ENCODE measurements at places on chromosomes 12 and 14.
A peak's percentile ranks its signal among the peaks of the same experiment; 100 is the strongest.

DNA sequence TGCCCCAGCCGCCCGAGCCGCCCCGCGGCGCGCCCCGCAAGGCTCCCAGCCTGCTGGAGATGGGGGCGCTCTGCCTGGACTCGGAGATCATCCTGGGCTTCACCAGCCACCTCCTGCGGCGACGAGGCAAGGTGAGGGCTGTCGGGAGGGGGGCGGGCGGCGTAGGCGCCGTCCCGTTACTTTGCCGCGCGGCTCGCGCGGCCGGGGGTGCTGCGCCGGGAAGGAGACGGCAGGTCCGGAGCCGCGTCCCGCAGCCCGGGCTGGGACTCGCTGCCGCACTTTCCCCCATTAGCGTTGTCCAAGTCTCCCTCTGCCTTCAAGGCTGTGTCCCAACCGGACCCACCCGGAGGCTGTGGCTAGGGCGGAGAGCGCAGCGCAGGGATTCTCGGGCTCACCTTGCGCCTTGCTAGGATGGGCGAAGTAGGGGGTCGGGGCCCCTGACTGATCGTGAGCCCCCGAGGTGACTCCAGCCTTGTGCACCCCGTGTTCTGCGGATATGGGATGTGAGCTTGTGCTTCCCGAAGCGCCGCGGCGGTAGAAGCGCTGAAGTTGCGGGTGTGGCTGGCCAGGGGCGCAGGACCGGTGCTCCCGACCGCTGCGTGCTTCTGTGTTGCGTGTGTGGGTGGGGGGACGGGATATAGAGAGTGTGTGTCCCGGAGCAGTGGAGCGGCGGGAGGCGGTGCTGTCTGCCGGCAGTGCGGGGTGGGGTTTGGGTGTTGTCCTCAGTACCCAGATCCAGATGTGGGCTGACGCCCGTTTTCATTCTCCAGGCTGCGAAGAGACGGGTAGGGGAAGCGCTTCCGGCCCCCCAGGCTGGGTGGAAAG, 1.7 kb upstream of the KIF26A start:
- DNase-seq: no peak

DNA sequence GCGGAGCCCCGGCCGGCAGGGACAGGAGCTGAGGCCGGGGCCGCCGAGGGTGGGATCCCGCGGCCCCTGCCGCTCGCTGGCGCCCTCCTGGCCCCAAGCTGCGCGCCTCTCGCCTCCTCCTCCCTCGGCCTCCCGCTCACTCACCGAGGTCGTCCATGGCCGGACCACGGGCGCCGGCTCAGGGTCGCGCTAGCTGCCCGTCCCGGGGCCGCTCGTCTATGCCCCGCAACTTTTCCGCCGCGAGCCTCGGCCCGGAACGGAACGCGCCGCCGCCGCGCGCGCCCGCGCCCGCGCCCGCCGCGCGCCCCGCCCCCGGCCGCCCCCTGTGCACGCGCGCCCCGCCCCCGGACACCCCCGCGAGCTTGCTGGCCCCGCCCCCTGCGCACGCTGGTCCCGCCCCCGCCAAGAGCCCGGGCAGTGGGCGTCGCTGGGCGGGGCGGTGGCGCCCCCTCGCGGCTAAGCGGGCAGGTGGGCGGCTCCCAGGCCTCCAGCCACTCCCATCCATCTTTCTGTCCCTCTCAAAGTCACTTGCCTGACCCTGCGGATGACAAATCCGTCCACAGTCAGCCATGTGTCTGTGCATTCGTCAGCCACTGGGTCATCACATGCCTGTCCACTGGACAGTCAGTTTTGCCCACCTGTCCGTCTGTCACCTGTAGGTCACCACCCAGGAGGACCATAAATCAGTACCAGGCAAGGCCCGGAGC, at the start of gene PXN:
TSS of gene PXN (minus strand) at position 258 of the 707 bp plus-strand sequence. CDS start at position 157, 101 bp downstream.
- DNase-seq: peak; percentile 90

- DNase-seq: no peak
These were observed 62.3 kb upstream of the RIN3 start for GRCh38 chr14:92451245-92451644.

DNA sequence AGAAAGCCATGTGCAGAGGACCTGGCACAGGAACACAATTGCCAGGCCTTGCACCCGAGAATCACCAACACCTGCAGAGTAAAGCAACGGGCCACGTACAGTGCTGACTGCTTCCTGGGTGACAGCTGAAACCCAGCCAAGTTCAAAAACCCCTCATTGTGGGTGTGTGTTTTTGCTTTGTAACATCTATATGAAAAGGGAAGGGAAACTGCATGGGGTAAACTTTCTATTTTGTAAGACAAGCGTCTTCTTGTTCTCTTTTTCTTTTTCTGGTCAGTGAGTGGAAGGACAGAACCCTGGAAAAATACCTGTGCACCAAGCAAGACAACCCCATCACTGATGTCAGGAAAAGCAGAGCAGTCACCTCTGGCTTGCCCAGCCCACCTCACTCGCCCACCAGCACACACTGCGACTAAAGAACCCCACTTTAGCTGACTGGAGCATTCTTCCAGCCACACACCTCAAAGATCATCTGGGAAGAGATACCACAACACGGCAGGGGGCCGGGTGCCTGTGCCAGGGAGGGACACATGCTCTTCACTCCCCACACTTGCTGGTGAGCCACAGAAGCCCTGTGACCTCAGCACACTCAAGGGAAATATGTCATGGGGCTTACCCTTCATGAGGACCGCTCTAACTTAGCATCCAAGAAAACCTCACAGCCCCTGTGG, 172.3 kb downstream of the NDUFA12 start:
- DNase-seq: no peak

DNA sequence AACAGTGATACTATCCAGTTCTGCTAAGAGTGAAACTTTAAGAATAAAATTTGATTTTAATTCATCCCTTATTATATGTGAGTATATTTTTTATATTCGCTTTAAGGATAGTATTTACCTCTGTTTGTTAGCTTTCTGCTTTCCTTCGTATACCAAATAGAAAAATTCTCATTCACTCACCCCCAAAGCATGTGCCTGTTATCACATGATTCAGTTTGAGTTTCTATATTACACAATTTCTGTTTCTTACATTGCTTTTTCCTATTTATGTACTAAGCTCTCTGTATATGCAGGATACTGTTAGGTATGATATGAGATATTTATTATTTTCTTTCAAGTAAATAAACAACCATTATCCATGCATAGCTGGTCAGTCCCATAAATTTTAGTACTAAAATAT, 275.2 kb downstream of the FBXL14 start:
- DNase-seq: no peak

DNA sequence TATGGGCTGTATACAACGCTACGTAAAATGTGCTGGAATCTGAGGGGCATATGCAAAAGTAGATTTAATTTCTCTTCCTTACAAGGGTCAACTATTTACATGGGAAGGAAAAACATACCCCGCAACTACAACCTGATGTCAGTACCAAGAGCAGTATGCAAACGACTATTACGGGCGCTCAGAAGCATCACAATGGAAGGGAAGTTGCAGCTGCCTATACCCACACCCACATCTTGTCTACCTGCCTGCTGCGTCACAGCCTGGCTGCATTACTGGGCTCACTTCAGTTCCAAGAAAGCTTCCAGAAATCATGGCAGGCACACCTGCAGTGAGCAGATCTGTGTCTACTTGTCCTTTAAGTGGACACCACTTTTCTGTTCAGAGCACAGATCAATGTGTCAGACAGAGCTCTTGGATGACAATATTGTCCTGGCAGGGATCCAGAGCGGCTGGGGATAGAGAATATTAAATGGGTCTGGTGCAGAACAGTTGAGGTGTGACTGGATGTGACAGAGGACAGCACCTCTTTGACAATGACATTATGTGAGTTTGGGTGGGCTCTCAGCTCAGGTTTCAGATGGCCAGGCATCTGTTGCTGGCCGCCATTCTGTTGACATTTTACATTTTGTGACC, 41.5 kb upstream of the GNG2 start:
- no peak for DNase-seq

DNA sequence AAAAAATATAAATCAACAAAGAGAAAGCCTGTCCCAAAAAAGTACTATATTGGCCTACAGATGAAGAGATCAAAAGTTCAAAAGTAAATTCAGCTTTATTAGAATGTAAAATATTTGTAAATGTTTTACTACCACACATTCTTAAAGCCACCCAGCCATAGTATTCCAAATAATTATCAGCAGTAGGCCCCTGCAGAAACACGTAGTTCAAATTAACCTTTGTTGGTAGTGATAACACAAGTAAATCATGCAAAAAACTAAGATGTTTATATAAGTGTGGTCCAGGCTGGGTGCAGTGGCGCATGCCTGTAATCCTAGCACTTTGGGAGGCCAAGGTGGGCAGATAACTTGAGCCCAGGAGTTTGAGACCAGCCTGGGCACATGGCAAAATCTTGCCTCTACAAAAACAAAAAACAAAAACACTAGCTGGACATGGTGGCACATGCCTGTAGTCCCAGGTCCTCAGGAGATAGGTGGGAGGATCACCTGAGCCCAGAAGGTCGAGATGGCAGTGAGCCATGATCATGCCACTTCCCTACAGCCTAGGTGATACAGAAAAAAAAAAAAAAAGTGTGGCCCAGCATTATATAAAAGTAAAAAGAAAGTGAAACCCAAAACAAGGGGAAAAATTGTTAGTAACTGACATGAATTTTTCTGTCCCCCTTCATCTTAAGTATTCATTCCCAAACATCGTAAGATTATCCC, 17.9 kb downstream of the SPTLC2 start:
- no peak for DNase-seq

- DNase-seq: no peak
These were observed 783.0 kb downstream of the TMEM121 start for GRCh38 chr14:106309423-106309822.

DNA sequence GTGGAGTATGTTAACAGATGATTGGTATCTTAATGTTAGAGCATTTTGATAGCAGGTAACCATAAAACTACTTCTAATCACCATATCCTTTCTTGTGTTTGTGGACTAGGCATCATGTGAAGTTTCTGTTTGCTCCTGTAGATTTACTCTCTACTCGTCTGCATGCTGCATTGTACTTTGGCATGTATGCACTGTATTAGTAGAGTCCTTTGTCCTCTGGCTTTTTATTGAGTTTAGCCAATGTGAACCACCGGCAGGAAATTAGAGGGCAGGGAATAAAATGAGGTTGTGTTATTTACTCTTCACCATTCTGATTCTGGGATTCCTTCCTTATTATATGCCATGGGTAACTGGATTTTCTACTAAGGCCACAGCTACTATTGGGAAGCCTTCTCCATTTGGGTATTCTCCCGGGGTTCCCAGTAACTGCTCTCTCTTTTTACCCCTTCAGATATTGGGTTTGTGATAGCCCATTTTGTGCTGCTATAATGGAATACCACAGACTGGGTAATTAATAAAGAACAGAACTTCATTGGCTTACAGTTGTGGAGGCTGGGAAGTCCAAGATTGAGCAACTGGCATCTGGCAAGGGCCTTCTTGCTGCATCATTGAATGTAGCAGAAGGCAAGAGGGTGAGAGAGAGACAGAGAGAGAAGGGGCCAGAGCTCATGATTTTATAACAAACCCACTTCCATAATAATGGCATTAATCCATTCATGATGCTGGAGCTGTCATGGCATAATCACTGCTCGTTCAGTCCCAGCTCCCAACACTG, 22.4 kb downstream of the FAM177A1 start:
- DNase-seq: no peak

DNA sequence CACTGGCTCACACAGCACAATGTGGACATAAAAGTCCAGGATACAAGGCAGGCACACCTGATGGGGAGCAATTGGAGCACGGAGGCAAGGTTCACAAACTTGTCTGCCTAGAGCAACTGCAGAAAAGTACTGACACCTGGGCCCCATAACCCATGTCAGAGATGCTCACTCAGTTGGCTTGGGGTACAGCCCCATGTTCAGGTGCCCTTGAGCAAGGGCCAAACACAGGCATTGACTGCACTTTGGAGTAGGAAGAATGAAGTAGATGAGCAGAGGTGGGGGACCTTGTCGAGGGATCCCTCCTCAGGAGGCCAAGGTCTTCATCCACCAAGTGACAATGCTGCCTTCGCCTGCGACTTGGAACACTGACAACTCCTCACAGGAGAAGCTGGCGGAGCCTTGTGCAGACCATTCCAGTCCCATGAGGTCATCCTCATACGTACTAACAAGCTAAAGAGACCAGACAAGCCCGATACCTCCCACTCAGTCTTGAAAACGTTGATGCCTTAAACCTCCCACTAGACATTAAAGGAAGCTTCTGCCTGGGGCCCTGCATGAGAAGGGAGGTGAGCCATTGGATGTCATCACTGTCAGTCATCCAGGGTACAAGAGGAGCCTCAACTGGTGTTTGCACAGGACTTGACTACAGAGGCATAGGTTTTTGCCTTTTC, 42.5 kb upstream of the C14orf180 start:
- DNase-seq: no peak

DNA sequence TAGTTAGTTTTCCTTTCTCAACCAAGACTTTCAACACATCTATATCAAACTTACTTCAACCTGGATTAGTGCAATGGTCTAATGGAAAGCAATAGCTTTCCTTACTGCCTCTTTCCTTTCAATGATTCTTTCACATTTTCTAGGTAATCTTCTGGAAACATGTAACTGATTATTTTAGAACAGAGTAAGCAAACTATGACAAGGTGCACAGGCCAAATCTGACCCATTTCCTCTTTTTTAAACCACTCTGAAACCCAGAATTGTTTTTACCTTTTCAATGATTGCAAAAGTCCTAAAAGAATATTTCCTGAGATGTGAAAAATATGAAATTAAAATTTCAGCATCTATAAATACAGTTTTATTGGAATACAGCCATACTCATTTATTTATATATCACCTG, 81.6 kb upstream of the TMTC2 start:
- DNase-seq: no peak

- DNase-seq: peak; percentile 29
These were observed 64.3 kb upstream of the DDHD1 start for GRCh38 chr14:53217316-53217994.

DNA sequence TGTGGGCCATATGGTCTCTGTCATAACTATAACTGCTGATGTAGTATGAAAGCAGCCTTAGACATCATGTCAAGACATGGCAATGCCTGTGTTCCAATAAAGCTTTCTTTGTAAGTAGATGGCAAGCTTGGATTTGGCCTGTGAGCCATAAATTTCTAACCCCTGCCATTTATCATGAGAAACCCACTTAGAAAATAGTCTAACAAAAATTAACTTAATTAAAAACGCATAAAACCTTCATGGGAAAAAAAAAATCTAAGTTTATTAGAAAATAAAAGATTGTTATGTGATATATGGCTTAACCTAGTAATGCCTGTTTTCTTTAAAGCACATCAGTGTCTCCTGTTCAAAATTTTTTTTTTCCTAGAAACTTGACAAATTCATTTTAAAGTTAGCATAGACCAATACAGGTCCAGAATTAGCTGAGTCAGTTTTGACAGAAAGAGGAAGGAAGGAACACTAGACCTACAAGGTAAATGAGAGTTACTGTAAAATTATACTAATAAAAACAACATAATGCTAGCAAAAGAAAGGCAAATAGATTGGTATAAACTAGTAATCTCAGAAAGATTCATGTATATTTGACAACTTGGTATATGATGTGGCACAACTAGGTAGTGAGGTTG, 68.2 kb downstream of the USP15 start:
- no peak for DNase-seq

DNA sequence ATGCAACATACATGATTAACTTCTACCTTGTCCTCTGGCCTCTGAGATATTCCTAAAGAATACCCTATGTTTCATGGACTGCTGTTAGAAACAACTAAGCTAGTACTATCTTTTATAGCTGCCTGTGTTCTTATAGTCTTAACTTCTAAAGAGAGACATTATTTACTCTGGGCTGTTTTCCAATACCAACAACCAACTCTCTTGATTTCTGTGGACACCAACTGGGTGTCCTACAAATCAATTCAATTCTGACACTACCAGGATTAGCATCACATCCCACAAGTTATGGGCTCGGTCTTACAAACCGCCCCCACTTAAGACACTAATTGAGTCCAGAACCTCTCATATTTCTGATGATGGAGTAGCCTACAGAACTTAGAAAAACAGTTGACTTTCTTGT, 8.3 kb downstream of the XPOT start:
- DNase-seq: no peak
